ENCODE measurements at places on chromosomes 13 and 19. TPM values are rescaled to one million over a fixed set of nuclear protein-coding genes. Genes with fewer than 3 reads are reported as not detected.
A peak's percentile ranks its signal among the peaks of the same experiment; 100 is the strongest.

Gene LRRC8E
- total RNA-seq: 2.2 TPM

Gene XPO4
- total RNA-seq: 4.4 TPM

Gene TTC9B
- not detected for total RNA-seq

Gene CXCL17
- total RNA-seq: not detected

- H3K4me1 ChIP-seq: peaks cover 4% of the 10 kb centered on the region
- H3K27ac ChIP-seq: no peak overlapping the region
- DNase-seq: no peak
- H3K4me3 ChIP-seq: no peak overlapping the region
- H3K27me3 ChIP-seq: no peaks in the 10 kb centered on the region
Observed at GRCh38 chr19:17378271-17378670, 1.1 kb upstream of the PLVAP start.

DNA sequence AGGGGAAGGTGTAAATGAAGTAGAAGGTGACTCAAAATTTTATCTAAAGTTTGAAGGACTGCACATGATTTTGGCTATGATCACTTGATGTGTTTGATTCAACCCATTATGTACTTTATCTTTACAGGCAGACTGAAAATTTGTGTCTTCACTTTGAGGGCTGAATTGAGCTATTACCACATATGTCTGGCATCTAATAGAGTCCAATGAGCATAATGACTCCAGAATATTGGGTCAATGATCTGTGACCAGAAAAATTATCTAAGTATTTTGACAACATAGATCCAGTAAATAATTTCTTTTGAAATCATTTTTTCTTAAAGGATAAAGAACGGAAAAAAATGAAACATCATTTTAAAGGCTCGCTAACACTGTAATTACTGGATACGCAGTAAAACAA, 2810.0 kb downstream of the PCDH9 start:
- no peak for DNase-seq
- no peak overlapping the region for H3K27ac ChIP-seq
- H3K36me3 ChIP-seq: no peaks in the 10 kb centered on the region
- H3K4me3 ChIP-seq: no peak overlapping the region

DNA sequence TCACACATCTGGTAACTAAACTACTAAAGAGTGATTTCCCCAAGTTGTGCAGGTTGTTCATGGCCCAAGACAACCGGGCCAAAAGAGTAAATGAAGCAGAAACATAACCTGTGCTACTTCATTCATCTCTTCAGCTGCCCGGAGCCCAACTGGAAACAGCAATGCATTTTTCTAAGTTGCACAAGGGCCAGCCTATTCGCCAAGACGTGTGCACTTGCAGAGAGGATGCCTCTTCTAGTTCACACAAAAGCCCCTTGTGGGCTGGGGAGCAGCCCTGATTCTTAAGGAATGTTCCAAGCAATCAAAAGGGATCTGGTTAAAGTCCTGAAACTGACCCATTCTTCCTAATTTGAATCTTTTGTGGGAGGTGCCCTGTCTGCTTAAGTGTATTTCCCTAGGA, 275.8 kb downstream of the SHISA2 start:
- no peaks in the 10 kb centered on the region for H3K36me3 ChIP-seq
- no peak overlapping the region for H3K4me3 ChIP-seq
- no peak overlapping the region for H3K27ac ChIP-seq

DNA sequence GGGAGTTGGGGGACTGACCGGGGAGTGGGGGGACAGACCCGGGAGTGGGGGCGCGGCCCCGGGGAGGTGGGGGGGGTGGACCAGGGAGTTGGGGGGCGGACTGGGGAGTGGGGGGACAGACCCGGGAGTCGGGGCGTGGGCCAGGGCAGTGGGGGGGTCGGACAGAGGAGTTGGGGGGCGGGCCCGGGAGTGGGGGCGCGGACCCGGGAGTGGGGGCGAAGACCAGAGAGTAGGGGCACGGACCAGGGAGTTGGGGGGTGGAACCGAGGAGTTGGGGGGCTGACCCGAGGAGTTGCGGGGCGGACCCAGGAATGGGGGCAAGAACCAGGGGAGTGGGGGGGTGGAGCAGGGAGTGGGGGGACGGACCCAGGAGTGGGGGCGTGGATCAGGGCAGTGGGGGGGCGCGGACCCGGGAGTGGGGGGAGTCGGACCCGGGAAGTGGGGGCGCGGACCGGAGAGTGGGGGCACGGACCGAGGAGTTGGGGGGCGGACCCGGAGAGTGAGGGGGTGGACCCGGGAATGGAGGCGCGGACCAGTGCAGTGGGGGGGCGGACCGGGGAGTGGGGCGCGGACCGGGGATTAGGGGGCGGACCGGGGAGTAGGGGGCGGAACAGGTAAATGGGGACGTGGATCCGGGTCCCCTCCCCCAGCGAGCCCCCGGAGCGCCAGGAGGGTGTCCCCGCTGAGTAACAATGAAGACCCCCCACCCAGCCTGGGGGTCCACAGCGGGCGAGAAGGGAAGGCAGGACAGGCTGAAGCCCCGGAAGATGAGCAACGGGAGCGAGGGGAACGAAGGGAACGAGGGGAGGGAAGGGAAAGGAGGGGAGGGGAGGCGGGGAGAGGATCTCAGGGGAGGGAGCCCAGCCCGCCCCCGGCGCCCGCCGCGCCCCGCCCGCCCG, 589 bp downstream of the R3HDM4 start:
- no peak overlapping the region for H3K27ac ChIP-seq
- peaks cover 2% of the 10 kb centered on the region for H3K27me3 ChIP-seq
- H3K4me1 ChIP-seq: no peaks in the 10 kb centered on the region
- peak; percentile 63 for DNase-seq

- no peak overlapping the region for H3K4me3 ChIP-seq
- DNase-seq: no peak
- peak overlapping the region; percentile 15 for H3K27ac ChIP-seq
- H3K36me3 ChIP-seq: no peaks in the 10 kb centered on the region
- H3K4me1 ChIP-seq: peaks cover 52% of the 10 kb centered on the region
Observed at GRCh38 chr13:51666374-51666773, 82.1 kb downstream of the WDFY2 start.

DNA sequence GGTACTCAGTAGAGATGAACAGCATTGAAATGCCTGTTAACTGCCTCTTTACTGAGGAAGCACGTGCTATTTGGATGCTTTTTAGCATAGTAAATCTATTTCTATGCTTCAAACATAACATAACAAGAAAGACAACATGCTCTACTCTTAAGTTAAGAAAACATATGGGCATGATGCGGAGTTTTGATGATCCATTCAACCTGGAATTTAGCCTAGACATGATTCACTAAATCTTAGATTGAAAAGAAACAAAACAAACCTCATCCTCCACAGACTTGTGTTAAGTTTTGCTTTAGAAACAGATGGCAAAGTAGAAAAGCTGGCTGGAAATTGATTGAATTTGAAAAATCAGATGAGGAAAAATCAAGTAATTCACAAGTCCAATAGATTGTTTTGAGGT, 593.8 kb downstream of the OLFM4 start:
- H3K27ac ChIP-seq: no peak overlapping the region
- DNase-seq: no peak
- H3K27me3 ChIP-seq: no peaks in the 10 kb centered on the region
- no peaks in the 10 kb centered on the region for H3K4me1 ChIP-seq
- H3K36me3 ChIP-seq: no peaks in the 10 kb centered on the region
- H3K4me3 ChIP-seq: no peak overlapping the region

DNA sequence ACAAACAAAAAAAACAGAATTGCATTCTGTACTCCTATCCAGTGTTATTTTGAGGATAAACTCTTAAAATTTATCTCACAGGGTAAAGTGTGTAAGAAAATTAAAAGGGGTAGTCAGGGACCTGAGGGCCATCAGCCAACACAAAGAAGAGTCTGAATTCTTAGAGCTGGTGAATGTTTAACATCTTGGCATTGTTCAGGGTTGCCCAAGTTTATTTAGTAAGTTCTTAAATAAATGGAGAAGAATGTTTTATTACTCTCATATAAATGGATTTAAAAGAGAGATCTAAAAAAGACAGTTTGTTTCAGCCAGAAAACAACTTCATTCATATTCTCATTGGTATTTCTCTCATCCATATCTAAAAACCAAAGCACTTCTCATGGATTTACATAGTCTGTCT, 171.7 kb downstream of the LACC1 start:
- no peak overlapping the region for H3K27ac ChIP-seq
- H3K4me1 ChIP-seq: no peaks in the 10 kb centered on the region
- no peak overlapping the region for H3K4me3 ChIP-seq

GRCh38 chr19:49133621-49134454, 14.5 kb downstream of the PPFIA3 start:
- H3K27ac ChIP-seq: no peak overlapping the region
- no peaks in the 10 kb centered on the region for H3K36me3 ChIP-seq
- peaks cover 6% of the 10 kb centered on the region for H3K4me1 ChIP-seq
- DNase-seq: peak; percentile 72
- H3K4me3 ChIP-seq: no peak overlapping the region
- no peaks in the 10 kb centered on the region for H3K27me3 ChIP-seq

DNA sequence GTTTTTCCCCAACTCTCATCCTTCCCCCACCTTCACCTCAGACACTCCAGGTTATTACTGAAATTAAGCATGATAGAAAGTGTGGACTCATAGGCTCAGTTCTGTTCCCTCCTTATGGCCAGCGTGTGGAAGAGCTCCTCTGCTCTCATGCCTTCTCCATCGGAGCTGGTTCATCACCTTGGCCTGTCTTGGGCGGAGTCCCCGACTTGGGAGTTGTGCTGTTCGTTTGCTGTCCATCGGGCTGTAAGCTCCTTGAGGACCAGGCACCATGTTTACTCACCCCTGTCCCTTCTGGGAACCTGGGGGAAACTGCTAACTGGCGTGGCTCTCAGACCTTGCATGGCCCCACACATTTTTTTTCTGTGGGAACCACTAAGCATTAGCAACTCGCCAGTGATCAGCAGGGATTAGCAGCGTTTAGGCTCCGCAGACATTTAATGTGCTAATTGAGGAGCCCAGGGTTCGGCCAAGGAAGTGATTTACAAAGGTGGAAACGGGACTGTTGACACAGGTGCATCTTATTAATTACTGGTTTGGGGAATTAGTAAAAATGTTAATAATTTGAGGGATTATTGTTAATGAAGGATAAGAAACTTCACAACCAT, 123.8 kb downstream of the TM9SF2 start:
- H3K36me3 ChIP-seq: no peaks in the 10 kb centered on the region
- no peak for DNase-seq
- H3K27me3 ChIP-seq: no peaks in the 10 kb centered on the region
- H3K4me1 ChIP-seq: no peaks in the 10 kb centered on the region

DNA sequence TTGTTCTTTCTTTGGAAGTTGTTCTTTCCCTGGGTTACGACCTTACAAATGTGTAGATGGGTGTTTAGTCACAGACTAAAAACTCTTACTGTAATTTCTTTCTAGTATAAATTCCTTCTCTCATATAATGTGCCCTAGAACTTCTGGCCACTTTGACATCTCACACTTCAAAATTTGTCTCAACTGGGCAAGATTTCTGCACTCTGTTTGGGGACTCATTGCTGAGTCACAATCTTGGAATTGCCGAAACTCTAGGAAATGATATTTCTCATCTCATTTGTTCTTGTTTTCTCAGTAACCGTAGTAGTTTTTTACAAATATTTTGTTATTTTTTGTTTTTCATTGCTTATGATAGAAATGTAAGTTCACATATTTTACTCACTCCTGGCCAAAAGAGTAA, 2523.2 kb upstream of the PCDH20 start:
- H3K36me3 ChIP-seq: no peaks in the 10 kb centered on the region
- H3K4me1 ChIP-seq: no peaks in the 10 kb centered on the region
- no peaks in the 10 kb centered on the region for H3K27me3 ChIP-seq
- no peak overlapping the region for H3K4me3 ChIP-seq

DNA sequence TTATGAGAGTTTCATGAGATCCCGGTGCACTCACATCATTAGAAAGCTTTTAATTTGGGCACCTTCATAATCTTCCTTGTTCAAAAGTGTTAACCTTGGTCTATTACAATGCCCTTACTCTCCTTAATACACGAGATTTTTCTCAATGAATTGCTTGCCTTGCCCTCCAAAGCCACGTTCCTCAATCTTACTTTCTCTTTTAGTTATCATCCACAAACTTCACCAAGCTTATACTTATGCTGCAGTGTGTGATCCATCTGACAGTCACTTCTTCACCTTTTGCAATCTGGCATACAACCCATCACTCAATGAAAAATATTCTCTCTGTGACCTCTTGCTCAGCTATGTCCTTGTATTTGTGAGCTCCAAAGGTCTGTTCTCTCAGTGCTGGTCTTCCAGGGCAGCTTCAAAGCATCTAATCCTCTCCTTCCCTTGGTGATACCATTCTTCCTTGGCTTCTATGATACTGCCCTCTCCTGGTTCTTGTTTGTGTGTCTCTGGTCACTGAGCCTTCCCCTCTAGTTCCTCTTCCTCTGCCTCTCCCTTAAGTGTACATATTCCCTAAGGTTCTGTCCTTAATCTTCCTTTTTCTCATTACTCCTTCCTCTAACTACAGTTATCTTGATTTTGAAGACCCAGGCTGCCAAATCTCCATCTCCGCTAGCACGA, 202.2 kb upstream of the STARD13 start:
- no peaks in the 10 kb centered on the region for H3K4me1 ChIP-seq
- no peak overlapping the region for H3K27ac ChIP-seq
- H3K4me3 ChIP-seq: no peak overlapping the region
- H3K36me3 ChIP-seq: no peaks in the 10 kb centered on the region
- no peaks in the 10 kb centered on the region for H3K27me3 ChIP-seq

- DNase-seq: no peak
- no peaks in the 10 kb centered on the region for H3K27me3 ChIP-seq
- H3K4me1 ChIP-seq: no peaks in the 10 kb centered on the region
- no peaks in the 10 kb centered on the region for H3K36me3 ChIP-seq
- H3K4me3 ChIP-seq: no peak overlapping the region
- H3K27ac ChIP-seq: no peak overlapping the region
Observed at GRCh38 chr13:30052120-30052519, 201.7 kb upstream of the UBL3 start.
